ENCODE measurements at places on chromosomes 7 and 10.

- DNase-seq: no peak
These were observed 87.9 kb downstream of the SLC37A3 start for GRCh38 chr7:140310337-140311002.

DNA sequence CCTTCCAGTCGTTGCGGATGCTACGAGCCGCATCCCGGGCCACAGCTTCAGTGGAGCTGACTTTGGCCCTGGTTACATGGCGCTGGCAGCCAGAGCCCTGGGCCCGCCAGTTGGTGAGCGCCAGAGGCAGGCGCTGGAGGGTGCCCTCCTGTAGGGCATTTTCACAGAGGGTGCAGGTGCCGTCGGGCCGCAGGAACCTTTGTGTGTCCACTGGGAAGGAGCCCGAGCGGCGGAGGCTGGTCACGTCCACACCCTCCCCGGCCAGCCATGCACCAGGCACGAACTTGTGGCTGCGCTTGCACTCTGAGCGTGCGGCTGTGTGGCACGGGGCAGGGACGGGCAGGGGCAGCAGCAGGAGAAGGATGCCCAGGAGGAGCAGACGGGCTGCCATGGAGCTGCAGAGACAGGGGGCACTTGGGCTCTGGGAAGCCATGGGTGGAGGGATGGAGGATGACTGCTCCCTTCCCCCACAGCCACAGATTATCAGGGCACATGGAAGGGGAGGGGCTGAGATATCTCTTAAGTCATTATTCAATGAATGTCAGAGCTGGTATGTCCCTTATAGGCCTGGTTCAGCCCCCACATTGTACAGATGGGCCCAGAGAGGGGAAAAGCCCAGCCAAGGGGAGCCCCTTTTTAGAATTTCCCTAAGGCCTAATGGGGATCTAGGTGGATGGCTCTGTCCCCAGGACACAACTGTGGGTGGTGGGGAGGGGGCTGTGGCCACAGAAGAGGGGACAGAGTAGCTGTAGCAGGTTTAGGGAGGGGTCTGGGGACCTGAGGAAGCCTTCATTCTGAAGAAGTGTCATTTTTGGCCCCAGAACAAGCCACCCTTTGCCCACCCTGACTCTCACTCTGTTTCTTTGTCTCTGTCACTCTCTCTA, 1.8 kb downstream of the PRF1 start:
- DNase-seq: no peak

GRCh38 chr10:28677888-28678686, 766 bp downstream of the BAMBI start:
- DNase-seq: peak; percentile 37

- DNase-seq: peak; percentile 58
These were observed 157.2 kb upstream of the ZNF92 start for GRCh38 chr7:65216469-65216868.

DNA sequence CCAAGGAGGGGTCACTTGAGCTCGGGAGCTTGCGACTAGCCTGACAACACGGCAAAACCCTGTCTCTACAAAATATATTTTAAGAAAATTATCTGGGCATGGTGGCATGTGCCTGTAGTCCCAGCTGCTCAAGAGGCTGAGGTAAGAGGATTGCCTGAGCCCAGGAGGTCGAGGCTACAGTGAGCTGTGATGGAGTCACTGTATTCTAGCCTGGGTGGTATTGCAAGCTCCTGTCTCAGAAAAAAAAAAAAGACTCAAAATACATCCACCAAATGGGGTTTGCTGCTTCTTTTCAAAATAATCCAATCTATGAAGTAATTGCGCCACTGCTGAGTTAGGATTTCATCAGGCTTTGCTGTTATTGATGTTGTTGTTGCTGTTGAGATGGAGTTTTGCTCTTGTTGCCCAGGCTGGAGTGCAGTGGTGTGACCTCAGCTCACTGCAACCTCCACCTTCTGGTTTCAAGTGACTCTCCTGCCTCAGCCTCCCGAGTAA, 11.1 kb upstream of the VIM start:
- DNase-seq: no peak

- peak; percentile 25 for DNase-seq
These were observed 6.6 kb downstream of the DMBT1 start for GRCh38 chr10:122567056-122567660.

DNA sequence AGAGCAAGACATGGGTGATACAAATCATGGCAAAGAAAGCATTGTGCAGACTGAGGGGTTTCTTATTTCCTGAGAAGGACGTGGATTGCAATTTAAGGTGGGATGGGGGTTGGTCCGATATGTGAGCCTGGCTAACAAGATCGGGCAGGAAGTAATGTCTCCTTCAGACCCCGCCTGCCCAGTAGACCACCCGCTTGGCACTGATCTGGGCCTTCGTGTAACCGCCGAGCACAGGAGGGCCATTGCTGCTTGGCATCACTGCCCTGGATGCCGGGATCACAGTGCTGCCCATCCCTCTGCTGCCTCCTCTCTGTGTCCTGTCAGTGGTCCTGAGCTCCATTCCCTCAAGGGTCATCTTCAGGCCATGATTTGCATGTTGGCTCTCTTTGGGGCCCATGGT, 214.6 kb upstream of the ZNF32 start:
- no peak for DNase-seq

- DNase-seq: no peak
These were observed 444.3 kb downstream of the AUTS2 start for GRCh38 chr7:70042533-70042932.

DNA sequence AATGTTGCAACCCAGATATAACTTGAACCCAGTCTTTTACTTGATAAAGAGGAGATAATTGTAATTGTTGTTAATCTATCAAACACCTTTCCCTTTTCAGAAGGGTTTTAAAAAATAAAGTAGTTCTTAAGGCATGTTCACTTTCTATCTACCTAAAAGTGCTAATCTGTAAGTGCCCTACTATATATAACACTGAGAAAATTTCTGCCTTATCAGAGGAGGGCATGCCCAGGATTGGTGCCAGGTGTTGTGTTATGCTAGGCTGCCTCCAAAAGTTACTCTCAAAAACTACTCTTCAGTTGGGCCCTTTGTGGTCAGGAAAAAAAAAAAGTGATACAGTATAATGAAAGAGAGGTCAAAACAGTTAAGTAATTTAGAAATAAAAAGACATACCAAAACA, 36.3 kb downstream of the SMNDC1 start:
- no peak for DNase-seq

- peak; percentile 9 for DNase-seq
These were observed 532.0 kb downstream of the GATA3 start for GRCh38 chr10:8586504-8586903.

- no peak for DNase-seq
These were observed 56.3 kb downstream of the RASGEF1A start for GRCh38 chr10:43210556-43210955.

- DNase-seq: no peak
These were observed 586.4 kb downstream of the GATA3 start for GRCh38 chr10:8640878-8641277.

GRCh38 chr7:39923091-39923490, 27.0 kb upstream of the CDK13 start:
- no peak for DNase-seq

DNA sequence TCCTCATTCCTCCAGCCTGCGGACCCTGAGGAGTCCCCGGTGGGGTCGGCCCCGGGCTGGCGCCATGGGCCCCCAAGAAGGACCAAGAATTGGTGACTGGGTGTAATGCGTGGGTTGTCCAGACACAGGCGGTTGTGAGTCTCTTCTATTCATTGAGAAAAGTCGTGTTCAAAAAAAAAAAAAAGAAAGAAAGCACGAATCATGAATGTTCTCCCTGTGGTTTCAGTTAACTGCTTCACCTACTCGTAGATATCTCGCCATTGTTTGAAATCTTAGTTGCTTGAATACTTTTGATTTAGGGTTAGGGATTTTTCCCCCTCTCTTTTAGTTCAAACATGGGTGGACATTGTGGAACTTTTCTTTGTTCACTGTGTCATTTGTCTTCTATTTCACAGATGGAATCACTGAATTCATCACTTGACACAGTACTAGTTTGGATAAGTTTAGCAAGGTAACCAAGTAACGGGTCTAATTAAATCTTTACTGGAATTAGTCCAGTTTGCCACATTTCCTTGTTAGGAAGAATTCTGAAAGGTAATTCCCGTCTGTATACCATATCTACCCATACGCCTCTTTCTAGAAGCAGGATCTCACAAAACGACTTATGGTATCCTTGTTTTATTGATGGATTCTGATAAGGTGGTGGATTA, 775 bp downstream of the STARD3NL start:
- no peak for DNase-seq

- no peak for DNase-seq
These were observed 29.3 kb upstream of the DDX50 start for GRCh38 chr10:68871731-68872342.

DNA sequence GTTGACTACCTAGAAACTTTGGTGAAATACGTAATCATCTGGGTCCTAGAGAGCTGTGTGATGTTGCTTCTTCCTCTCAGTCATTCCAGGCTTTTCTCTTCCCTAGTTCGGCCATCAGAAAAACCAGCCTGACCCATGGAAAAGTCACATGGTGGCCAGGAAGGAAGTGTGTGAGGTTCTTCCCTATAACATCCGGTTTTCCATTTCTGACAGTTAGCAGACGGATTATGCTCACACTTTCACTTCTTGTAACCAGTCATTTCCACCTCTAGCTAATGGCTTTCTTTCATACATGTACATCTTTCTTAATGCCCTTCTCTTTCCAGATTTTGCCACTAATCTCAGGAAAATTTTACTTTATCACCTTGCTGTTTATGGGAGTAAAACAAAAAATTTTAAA, 110.0 kb upstream of the GLCCI1 start:
- no peak for DNase-seq

- no peak for DNase-seq
These were observed 4.9 kb downstream of the CPN1 start for GRCh38 chr10:100076750-100077149.

GRCh38 chr10:95896071-95896850, 11.5 kb upstream of the CC2D2B start:
- no peak for DNase-seq

- no peak for DNase-seq
These were observed 349.4 kb downstream of the EXOC4 start for GRCh38 chr7:133602291-133602690.

DNA sequence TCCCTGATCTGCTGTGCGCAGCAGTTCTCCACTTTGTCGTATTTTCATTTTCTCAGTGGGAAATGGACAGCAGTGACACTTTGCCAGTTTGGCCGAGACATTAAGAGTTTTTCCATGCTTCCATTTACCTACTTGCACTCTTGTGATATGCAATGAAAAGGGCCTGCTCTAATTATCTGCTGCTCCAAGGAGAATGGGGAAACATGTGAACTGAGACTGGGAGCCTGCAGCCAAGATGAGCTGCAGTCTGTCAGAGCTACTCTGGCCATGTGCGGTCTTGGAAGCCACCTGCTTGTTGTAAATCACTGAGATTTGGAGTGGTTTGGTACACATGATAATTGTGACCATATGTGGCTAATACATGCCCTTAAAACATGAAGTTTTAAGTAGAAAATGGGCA, 586.6 kb upstream of the POT1 start:
- no peak for DNase-seq

- no peak for DNase-seq
These were observed 4.1 kb downstream of the LBX1 start for GRCh38 chr10:101224910-101225823.

DNA sequence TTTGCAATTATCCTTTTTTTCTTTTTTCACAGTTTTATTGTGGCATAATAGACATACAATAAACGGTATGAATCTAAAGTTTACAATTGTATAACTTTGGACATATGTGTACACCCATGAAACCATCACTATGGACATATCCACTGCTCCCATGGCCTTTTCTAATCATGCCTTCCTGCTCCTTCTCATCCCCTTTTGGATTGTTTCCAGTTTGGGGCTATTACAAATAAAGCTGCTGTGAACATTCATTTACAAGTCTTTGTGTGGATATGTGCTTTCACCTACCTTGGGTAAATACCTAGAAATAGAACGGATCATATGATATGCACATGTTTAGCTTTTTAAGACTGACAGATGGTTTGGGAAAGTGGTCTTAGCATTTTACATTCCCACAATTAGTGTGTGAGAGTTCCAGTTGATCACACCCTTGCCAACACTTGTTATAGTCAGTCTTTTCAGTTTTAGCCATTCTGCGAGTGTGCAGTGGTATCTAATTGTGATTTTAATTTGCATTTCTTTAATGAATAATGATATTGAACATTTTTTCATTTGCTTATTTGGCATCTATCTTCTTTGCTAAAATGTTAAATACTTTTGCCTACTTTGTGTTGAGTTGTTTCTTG, 120.9 kb upstream of the KAT6B start:
- no peak for DNase-seq

GRCh38 chr10:5888843-5889623, 660 bp downstream of the ANKRD16 start:
- peak; percentile 58 for DNase-seq

DNA sequence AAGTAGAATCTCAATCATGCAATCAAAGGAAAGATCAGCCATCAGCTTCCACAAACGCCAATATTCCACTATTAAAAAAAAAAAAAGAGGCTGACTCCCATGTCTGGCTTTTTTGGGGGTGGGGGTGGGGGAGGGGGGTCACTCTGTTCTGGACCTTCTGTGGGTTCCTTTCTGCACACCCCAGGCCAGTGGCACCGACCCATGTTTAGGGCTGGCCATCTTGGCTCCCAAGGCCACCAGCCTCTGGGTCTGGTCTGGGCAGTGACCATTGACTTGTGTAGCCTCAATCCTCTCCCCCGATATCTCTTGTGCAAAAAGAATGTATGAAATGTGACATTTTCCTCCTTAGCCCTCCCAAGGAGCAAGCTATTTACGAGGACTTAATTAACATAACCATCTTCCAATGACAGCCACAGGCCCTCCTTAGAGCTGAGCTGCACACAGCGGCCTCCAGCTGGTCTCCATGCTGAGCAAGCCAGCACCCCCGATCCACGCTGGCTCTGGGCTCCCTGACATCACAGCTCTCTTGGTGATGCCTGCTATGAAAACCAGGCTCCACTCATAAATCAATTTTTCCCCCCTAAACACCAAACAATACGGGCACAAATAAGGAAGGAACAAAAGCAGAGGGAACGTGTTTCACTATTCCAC, 100.1 kb downstream of the ZRANB1 start:
- DNase-seq: no peak

DNA sequence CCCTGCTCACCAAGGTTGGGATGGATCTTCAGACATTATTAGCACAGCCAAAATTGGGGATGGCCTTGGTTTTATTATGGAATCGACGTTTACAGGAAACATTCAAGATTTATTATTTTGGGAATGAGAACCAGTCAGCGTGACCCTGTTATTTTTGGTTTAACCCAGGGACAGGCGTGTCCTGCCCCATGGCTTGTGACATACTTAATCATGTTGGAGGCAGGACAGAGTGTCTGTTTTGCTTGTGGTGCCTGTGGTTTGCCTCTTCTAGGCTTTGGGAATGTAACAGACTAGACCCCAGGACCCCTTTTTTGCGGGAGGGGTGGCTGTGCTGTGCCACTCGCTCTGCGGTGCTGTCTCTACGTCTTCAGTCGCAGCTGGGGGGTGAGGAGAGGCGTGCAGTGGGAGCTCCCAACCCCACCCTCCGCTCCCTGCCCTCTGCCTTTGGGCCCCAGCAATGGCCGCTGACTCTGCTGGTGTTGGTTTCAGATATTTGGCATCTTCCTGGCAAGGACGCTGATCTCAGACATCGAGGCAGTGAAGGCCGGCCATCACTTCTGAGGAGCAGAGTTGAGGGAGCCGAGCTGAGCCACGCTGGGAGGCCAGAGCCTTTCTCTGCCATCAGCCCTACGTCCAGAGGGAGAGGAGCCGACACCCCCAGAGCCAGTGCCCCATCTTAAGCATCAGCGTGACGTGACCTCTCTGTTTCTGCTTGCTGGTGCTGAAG, 20.1 kb upstream of the SH2D4B start:
- DNase-seq: no peak

GRCh38 chr7:139647814-139648390, 124.4 kb downstream of the CLEC2L start:
- no peak for DNase-seq

Measured in stimulated activated naive CD8-positive, alpha-beta T cell treated with anti-CD3 and anti-CD28 coated beads, Interleukin-15, amount 100 ng/mL, for 72 hours (primary cell).